ENCODE measurements at places on chromosomes 5 and 9. TPM values are rescaled to one million over a fixed set of nuclear protein-coding genes. Genes with fewer than 3 reads are reported as not detected.

Gene CTSL
- 719 TPM for total RNA-seq

Gene KIF24
- 3.3 TPM for total RNA-seq

Gene YIPF5
- total RNA-seq: 57.3 TPM

Gene PRUNE2
- 37.3 TPM for total RNA-seq

Gene GPX8
- 85.6 TPM for total RNA-seq

Gene INSL4
- total RNA-seq: not detected

Gene SMIM33
- not detected for total RNA-seq

Gene CTNND2
- under 0.01 TPM for total RNA-seq

Gene C9orf153
- 0.20 TPM for total RNA-seq

Gene GDA
- not detected for total RNA-seq

Gene PCDHGA12
- total RNA-seq: 19.2 TPM

Gene AK8
- total RNA-seq: 0.73 TPM

Gene ASTN2
- total RNA-seq: 5.5 TPM

Gene BAAT
- under 0.01 TPM for total RNA-seq

Gene FBN2
- total RNA-seq: 96.6 TPM

Gene ORM2
- total RNA-seq: not detected

Gene CDC14B
- 41.9 TPM for total RNA-seq

Gene ANKRD20A1
- total RNA-seq: not detected

Gene MYO10
- 4.5 TPM for total RNA-seq
